H54 (cell line): ENCODE measurements at places on chromosomes 2 and 18.

- DNase-seq: no peak
These were observed 550.2 kb downstream of the STK39 start for GRCh38 chr2:167697194-167697593.

DNA sequence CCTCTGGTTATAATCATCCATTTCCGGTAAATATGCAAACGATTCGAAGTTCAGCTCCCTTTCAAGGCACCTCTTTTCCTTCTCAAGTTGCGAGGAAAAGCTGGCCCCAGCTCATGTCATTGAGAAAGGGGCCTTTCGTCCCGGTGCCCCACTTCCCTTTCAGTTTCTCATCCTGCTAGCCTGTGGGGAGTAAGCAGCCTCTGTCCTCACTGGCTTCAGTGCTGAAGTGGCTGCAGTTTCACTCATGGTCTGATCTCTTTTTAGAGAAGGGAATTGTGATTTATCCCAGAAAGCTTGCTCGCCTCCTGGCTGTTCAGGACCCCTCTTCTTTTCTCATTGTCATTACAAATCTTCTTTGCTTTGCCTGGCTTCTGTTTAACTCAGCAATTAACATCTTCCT lies 207.5 kb downstream of the NR4A2 start:
- DNase-seq: no peak

GRCh38 chr2:237571551-237571950 lies 5.2 kb downstream of the PRLH start:
- no peak for DNase-seq

- no peak for DNase-seq
These were observed 13.0 kb downstream of the VPS4B start for GRCh38 chr18:63409301-63409700.

DNA sequence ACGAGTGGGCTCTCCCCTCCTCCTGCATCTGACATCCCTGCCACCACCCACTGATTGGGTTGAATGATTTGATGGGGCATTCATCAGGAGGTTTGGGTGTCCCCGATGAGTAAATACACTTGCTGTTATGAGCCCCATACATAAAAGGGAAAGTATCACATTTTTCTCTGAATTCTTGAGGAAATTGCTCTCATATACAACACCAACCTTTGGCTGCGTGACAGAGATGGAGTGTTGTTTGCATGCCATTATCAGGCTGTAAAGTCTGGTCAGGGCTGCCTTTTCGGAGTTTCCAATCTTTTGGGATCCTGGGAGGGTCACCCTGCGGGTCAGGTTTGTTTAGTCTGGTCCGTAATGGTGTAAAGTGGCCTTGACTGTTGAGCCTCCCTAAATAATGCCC lies 227.9 kb upstream of the SPRED2 start:
- no peak for DNase-seq

GRCh38 chr2:176526995-176527901 lies 258.0 kb downstream of the MTX2 start:
- no peak for DNase-seq

- DNase-seq: no peak
These were observed 328.4 kb downstream of the CDH7 start for GRCh38 chr18:66078925-66079800.

DNA sequence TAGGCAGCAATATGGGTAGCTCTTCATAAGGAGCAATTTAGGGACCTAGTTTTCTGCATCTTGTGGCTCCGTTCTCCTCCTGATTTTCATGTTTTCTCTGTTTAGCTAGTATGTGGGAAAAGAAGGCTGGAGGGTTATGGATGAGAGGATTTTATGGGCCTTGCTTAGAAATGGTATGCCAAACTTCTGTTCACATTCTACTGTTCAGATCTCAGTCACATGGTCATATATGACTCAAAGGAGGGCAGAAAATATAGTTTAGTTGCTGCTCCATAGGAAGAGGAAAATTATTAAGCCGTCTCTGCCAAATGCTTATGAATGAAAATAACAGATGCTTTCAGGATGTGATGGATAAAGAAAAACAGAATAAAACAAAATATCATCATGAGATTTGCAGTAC lies 361.8 kb upstream of the CWC22 start:
- no peak for DNase-seq

DNA sequence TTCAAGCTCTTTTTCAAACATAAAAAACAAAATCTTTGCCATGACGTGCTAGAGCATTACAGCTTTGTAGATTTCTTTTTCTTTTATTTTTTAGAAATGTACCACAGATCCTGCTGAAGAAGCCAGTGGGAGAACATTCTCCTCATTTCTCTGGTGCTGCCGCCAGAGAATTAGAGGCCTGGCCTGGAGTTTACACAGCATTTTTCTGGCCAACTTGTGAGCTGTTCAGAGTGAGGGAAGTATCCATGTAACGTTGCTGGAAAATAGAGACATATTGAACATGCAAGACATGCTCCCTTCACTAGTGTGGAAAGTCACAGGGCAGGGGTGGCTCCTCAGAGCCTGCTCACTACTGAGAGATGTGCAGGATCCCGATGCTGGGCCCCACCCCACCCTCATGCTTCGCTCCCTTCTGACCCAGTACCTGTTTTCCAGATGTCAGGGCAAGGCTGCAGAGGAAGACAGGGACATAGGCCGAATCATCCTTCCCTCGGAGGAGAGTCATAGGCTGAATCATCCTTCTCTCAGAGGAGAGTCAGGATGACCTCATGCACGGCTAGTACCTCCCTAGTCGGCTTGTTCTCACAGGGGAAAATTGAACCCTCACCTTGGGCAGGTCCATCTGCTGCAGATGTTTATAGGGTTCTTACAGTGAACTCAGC lies 298.5 kb downstream of the INSIG2 start:
- DNase-seq: peak; percentile 47

GRCh38 chr2:237859533-237860272 lies at the start of gene RAMP1:
Gene RAMP1 (plus strand): TSS chr2:237859623. CDS start chr2:237859676, 53 bp downstream.
- no peak for DNase-seq

- DNase-seq: no peak
These were observed 20.3 kb downstream of the RASGRP3 start for GRCh38 chr2:33496726-33497125.

GRCh38 chr2:47429795-47430194 lies 26.8 kb downstream of the MSH2 start:
- DNase-seq: peak; percentile 68

DNA sequence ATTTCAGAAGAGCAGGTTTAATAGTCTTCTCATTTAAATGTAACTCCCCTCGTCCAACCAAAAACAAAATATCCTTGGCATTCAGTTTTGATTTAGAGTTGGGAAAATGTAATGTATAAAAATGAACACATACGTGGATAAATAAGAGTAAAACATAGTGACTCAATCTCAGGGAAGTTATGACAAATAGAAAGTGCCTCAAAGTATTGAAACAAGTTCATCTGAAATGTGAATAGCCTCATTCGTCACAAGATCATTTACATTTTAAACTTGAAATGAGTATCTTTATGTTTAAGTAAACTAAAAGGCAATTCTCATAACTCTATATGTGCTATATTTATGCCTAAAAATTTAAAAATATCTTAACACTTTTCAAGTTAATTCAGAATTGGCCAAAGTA lies 122.2 kb upstream of the SMAD7 start:
- DNase-seq: no peak

GRCh38 chr2:102603904-102604303 lies 15.4 kb upstream of the SLC9A2 start:
- DNase-seq: no peak
